Neural crest cell (in vitro differentiated cells): ENCODE measurements at places on chromosomes 13 and 19.

DNA sequence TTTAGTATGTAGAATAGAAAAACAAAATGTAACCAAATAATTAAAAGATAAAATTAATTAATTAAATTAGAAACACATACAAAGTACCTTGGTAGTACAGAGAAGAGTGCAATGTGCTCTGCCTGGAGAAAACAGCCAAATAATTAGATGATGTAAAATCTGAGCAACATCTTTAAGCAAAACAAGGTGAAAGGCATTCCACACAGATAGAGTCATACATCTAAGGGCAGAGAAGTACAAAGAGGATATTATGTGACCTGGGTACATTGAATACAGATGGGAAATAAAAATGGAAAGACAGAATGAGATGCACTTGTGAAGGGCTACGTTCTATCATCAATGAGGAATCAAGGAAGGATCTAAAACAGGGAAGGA lies 25.2 kb upstream of the FNDC3A start:
- no peak for DNase-seq

DNA sequence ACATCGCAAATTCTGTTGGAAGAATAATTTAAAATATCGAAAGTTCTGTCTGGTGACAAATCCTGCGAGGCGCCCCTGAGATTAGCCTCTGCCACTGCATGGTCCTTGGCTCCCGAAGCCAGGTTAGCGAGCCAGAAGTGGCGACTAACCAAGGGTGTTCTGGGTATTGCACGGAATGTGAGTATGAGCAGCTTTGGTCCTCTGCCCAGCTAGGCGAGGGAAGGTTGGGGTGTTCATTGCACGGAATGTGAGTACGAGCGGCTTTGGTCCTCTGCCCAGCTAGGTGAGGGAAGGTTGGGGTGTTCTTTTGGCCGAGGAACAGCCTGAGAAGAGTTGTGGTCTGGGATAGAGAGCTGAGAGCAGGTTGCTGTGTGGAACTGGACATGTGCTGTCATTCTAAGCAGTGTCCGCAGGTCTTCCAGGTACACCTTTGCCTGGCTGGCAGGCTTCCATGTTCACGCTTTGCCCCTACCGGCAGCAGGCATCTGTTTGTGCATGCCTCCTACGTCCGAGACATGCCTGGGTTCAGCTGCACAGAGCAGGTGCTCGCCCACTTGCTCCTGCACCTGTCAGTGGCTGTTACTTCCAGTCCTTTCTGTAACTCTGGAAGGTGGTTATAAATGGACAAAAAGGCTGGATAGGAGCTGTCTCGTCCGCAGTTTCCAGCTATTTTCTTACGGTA lies 18.3 kb upstream of the TEX29 start:
- no peak for DNase-seq

DNA sequence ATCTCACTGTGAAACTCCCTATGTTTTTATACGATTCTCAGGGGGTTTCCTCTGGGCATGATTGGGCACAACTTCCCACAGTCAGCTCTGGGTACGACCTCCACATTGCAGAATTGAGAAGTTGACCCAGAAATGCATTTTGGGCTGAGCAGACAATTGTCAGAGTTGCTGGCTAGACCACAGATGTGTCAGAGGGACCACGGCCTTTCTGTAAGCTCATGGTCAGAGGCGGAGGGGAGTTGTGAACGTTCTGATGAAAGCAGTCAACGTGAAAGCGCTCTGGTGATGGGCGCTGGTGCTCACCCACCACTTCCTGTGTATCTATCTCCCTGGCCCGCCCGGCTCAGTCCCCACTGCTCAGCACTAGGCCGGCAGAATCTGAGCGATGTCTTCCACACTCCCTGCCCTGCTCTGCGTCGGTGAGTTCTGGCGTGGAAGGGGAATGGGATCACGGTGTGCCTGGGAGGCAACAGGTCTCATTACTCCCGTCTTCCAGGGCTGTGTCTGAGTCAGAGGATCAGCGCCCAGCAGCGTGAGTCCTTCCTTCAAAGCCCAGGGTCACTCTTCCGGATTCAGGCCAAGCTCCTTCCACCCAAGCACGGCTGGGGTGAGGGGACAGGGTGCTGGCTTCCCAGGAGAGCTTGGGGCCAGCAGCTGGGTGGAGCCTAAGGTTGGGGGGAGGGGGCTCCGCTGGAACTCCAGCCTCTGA lies at the start of gene NCR1:
NCR1 (plus strand) TSS at position 346 of the 709 bp plus-strand sequence; CDS start at position 386, 40 bp downstream.
- DNase-seq: no peak

GRCh38 chr13:41837629-41838028 lies 123.3 kb downstream of the VWA8 start:
- no peak for DNase-seq

DNA sequence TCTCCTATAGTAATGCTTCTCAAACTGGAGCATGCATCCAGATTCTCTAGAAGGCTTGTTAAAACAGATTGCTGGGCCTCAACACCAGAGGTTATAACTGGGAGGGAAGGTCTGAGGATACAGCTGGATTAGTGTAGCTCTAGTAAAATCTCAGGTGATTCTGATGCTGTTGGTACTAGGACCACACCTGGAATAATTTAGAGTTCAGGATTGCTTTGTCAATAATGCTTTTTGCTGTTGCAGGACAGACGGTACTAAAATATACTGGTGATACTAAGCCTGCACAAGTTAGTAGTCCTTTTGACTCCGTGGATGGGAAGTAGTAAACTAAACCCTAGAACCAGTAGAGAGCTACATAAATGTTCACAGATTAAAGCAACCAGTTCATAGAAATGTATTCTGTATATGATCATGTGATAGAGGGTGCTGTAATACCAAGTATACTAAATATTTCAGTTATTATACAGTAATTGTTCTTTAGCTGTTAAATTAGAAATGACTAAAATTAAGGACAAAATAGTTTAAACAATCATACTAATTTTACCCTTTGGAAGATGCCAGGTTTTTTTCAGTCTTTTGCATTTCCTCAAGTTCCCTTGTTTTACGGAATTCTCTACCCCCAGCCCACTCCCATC lies 258.2 kb upstream of the STARD13 start:
- DNase-seq: no peak

GRCh38 chr13:42650506-42650905 lies 76.6 kb downstream of the TNFSF11 start:
- no peak for DNase-seq

DNA sequence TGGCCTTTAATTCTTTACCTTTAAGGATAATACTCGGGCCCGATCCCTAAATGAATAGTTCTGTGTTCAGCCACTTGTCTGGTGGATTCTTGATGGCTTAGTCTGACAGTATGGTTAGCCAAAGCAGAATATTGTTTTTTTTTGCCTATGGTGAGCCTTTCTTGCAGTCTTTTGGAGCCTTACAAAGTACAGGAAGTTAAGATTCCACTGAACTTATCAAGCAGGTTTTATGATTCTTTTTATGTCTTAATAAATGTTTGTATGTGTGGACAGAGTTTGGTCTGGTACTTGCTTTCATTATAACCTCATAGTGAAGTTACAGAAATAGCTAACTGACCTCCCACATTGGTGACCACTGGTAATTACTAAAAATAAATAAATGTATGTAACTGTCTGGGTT lies 17.1 kb downstream of the PCCA start:
- DNase-seq: no peak

- DNase-seq: no peak
These were observed 10.9 kb downstream of the ZNF792 start for GRCh38 chr19:34953092-34953491.

DNA sequence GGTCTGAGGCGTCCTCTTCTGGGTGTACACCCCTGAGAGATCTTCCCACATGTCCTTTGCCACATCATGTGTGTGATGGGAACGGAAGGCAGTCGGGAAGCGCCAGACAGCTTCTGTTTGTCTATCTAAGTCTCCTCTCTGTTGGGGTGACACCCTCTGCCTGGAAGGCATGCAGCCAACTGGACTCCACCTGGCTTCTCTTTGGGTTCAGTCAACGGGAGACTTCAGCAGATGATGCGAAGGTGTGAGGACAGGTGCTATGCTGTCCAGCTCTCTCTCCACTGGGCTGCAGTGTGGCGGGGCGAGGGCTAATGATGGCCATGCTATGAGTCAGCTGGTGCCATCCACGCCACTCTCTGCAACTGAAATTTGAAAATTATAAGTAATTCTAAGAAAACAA lies 14.3 kb upstream of the SBK3 start:
- no peak for DNase-seq

DNA sequence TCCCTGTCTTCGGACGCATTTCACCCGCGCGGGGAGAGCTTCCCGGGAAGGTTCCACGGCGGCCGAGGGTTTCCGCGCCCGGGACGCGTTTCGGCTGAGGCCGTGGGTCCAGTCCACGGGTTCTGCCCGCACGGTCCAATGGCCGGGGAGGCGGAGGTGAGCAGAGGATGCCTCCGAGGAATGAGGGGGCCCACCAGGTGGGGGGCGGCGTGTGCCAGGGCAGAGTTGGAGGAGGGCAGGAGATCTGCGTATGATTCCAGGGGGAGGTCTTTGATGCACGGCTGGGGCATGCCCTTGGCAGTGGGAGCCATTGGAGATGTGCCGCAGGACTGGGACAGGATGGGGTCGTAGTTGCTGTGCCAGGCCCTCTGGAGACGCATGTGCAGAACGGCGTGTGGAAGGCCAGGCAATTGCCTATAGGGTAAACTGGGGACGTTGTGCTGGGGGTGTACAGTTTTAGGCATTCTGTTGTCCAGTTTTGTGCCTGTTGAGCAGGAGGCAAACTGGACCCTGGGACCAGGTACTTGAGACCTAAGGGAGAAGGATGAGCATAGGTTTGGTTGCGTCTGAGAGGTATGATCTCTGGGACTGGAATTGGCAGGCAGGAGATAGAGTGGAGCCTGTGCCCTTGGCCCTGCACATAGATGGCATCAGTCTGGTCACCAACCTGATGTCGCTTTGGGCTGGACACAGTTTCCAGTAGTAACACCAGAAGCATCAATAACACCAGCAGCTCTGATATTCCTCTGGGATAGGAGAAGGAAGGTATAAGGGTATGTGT lies 751 bp downstream of the ZNF584 start:
- no peak for DNase-seq

- no peak for DNase-seq
These were observed 1189.2 kb downstream of the EFNB2 start for GRCh38 chr13:105346141-105346775.

- DNase-seq: no peak
These were observed 2.3 kb downstream of the DHRS12 start for GRCh38 chr13:51801631-51802099.

DNA sequence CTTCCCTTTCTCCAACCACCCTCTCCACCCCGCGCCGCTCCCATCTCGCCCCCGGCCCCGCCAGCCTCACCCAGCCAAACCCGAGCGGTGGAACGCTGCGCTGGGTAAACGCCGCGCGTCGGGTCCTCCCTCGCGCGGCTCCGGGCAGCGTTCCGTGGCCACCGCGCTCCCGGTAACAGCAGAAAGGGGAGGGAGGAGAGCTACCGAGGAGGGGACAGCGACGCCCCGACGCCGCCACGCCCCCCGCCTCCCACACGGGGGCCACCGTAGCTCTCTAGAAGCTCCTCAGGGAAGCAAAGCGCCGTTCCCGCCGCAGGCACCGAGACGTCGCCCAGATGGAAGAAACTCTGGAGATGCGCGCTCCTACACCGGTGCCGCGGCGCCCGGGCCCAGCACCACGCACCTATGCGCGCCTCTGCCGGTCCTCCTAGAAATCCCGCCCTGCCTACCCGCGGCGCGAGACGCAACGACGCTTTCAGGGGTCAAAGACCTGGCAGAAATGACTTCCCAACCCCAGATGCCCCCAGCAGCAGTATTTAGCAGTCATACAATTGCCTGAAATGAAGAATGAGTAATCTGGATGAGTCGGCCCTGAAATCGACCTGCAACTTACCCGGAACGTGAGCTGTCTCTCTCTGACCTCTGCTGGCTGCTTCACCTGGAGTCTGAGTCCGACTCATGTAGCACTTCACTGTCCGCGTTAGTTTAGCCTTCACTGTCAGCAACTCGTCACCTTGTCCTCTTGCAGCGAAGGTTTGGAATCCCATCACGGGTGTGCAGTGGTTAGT lies at the start of gene RUBCNL:
RUBCNL (minus strand) TSS at position 189 of the 788 bp plus-strand sequence. CDS start 14,777 bp downstream, outside the sequence.
- peak; percentile 53 for DNase-seq

DNA sequence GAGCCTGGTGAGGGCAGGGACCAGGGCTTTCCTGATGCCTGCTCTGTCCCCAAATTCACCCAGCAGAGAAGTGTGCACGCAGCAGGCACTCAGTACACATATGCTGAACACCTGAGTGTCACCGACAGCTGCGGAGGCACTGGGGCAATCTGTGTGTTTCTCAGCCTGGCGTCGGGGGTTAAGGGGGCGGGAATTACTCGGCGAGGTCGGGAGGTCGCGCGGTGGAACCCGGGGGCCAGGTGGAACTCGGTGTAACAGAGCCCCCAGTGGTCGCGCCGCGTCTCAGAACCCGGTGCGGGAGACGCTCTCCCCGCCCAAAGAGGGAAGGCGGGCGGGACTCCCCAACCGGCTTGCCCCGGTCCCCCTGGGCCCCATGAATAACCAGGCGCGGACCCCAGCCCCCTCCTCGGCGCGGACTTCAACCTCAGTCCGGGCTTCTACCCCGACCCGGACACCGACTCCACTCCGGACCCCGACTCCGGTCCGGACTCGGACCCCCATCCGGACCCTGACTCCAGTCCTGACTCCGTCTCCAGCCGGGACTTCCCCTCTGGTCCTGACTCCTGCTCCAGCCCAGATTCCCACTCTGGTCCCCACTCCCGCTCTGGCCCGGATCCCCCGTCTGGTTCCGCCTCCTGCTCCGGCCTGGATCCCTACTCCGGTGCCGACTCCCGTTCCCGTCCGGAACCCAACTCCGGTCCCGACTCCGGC lies at the start of gene SELENOV:
SELENOV (plus strand) TSS at position 300 of the 711 bp plus-strand sequence; CDS start at position 374, 74 bp downstream.
- DNase-seq: peak; percentile 14

DNA sequence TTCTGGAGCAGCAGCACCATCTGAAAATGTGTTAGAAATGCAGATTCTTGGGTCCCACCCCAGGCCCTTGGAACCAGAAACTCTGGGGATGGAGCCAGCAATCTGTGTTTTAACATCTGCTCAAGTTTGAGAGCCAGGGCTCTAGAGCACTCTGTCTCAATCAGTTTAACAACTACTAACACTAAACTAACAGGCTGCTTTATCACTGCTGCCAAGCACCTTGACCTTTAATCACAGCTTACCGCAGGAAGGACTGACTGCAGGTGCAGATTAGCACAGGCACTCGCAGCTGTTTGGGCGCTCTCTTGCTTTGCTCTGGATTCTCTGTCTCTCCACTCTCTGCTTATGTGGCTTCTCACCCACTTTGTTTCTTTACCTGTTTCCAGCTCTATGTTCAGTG lies 163.5 kb downstream of the MTUS2 start:
- DNase-seq: no peak

DNA sequence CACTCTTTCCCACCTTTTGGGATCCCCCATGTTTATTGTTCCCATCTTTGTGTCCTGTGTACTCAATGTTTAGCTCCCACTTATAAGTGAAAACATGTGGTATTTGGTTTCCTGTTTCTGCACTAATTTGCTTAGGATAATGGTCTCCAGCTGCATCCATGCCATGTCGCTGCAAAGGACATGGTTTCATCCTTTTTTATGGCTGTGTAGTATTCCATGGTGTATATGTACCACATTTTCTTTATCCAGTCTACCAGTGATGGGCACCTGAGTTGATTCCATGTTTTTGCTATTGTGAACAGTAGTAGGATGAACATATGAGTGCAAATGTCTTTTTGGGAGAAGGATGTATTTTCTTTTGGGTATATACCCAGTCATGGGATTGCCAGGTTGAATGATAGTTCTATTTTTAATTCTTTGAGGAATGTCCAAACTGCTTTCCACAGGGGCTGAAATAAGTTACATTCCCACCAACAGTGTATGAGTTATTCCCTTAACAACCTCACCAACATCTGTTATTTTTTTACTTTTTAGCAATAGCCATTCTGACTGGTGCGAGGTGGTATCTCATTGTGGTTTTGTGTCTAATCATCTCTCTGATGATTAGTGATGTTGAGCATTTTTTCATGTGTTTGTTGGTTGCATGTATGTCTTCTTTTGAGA lies 55.7 kb upstream of the MEDAG start:
- DNase-seq: no peak

- no peak for DNase-seq
These were observed 9.2 kb downstream of the ZNF536 start for GRCh38 chr19:30381366-30381765.
